ENCODE measurements at places on chromosomes 2 and 18.

- DNase-seq = no peak
Observed at GRCh38 chr2:1397350-1397749, 15.9 kb upstream of the TPO start.

DNA sequence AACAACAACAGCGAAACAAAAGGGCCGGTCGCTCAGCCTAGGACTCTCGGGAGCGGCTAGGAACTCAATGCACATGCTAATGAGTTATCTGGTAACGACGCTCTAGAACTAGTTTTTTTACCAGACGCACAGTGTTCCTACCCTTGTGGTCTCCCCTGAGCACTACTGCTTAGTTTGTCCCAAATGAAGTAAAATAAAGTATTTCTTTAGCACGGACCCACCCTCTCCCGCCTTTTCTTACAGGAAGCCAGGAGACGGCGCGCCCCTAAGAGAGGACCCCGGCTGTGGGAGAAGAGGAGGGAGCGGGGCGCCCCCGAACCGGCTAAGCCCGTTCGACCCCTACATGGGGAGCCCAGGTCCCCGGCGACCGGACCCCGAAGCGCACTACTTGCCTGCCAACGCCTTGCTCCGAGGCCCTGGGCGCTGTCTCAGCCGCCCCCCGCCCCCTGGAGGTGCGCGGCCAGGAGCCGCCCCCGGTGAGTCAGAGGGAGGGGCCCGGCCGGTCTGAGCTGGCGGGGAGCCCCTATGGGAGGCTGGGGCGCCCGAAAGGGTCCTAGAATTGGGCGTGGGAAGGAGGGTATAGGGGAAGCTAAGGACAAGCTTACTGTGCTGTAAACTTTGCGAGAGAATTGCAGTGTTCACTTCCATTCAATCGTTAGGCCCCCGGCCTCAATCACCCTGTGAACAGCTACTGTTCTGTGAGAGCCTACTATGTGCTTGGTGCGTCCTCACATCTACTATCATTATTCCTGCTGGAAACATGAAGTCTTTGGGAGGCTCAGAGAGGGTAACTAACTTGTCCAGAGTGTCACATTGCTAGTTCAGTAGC, 3.6 kb upstream of the CAPG start:
- DNase-seq = no peak

- no peak for DNase-seq
Observed at GRCh38 chr2:118510807-118511206, 336.6 kb downstream of the EN1 start.

GRCh38 chr2:65558743-65559142, 126.3 kb upstream of the SPRED2 start:
- DNase-seq = no peak

DNA sequence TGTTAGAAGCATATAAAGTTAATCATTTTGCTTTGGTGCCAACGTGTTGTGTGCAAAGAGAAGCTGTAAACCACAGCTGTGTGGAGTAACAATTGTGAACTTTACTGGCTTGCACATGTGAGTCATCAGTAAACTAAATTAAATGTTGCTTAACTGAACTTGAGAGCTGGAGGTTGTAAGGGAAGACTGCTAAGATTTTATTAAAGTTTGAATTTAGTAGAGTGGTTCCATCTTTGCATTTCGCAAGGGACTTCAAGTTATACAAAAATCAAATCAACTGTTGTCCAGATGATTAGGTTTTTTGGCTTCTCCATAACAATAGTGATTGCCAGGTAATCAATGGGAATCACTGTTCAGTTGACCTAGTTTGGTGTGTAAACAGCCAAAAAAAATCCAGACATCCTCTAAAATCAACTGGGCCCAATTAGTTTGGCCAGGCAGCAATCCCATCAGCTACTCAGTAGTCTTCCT, 247.4 kb downstream of the MYO3B start:
- no peak for DNase-seq

DNA sequence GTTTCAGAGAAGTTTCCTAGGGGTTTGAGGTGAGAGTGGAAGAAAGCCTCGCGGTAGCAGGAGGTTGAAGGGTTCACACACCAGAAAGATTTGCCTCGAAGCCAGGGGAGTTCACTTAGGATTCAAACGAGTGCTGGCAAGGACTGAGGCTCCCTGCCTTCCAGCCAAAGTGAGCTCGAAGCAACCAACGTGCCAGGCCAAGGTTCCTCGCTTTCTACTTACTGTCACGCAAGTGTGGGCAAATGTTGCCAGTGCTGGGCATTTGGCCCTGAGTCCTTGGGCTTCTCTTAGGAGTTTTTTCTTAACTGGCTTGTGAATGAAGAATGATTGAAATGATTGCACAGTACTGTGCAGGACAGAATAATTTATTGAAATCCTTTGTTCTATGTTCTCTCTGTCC, 53.6 kb downstream of the TMEM178A start:
- no peak for DNase-seq

- no peak for DNase-seq
Observed at GRCh38 chr2:85584857-85585780, 888 bp downstream of the VAMP5 start.

DNA sequence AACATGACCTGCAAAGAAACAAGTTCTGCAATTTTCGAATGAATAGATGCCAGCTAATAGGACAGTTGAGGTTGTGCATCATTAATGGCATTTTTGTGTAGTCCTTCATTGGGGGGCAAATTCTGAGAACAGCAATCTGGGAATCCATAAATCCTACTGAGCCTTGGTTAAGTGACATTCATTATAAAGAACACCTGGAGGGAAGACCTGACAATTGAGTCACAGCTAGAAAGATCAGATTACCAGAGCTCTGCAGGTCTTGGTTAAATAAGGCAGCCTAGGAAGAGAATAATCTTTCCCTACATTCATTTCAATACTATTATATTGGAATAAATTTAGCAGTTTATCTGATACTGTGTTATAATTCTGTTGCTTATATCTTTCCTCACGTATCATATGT, 14.3 kb downstream of the KCNH7 start:
- no peak for DNase-seq

DNA sequence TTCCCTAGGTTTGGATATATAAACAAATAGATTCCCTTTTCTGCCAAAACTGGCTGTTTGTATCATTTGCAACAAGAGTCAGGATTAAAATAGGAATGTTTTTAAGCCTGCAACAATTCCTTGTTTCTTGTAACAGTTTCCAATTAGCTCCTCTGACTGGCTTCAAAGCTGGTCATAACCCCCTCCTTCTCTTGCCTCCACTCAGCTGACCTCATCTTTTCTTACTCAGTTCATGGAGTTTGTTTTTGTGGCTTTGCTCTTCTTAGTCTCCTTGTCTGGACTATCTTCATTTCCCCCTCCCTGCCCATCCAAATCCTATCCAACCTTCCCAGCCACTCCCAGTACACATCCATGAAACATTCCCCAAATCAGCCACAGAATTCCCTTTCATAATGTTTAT, 14.3 kb upstream of the RAPH1 start:
- no peak for DNase-seq

- no peak for DNase-seq
Observed at GRCh38 chr18:7116001-7116730, 1.4 kb downstream of the LAMA1 start.

- DNase-seq = no peak
Observed at GRCh38 chr2:100039291-100039980, 103.0 kb downstream of the AFF3 start.

DNA sequence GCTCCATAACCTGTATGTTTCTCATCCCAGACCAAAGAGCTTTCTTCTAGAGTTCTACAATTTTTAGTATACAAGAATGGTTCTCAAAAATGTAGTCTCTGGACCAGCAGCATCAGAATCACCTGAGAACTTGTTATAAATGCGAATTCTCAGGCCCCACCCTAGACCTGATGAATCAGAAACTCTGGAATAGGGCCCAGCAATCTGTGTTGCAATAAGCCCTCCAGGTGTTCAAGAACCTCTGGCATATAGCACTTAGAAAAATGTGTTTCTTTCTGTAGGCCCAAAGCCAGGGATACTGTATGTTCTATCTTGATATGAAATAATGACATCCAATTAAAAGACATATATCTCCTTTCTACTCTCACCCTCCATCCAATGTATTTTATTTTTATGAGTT, 10.4 kb downstream of the PAIP2B start:
- no peak for DNase-seq

DNA sequence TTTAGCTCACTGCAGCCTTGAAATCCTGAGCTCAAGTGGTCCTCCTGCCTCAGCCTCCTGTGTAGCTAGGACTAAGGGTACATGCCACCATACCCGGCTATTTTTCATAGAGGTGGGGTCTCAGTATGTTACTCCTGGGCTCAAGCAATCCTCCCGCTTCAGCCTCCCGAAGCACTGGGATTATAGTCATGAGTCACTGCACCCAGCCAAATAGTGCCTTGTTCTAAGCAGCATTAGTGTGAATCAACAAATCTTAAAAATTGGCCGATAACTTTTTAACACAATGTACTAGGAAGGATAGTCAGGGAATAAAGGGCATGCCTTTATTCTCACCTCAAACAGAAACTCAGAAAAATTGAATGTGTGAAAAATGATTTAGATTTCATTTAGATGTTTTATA, 51.6 kb downstream of the XRCC5 start:
- no peak for DNase-seq
